ENCODE measurements at places on chromosomes 11 and 22.

DNA sequence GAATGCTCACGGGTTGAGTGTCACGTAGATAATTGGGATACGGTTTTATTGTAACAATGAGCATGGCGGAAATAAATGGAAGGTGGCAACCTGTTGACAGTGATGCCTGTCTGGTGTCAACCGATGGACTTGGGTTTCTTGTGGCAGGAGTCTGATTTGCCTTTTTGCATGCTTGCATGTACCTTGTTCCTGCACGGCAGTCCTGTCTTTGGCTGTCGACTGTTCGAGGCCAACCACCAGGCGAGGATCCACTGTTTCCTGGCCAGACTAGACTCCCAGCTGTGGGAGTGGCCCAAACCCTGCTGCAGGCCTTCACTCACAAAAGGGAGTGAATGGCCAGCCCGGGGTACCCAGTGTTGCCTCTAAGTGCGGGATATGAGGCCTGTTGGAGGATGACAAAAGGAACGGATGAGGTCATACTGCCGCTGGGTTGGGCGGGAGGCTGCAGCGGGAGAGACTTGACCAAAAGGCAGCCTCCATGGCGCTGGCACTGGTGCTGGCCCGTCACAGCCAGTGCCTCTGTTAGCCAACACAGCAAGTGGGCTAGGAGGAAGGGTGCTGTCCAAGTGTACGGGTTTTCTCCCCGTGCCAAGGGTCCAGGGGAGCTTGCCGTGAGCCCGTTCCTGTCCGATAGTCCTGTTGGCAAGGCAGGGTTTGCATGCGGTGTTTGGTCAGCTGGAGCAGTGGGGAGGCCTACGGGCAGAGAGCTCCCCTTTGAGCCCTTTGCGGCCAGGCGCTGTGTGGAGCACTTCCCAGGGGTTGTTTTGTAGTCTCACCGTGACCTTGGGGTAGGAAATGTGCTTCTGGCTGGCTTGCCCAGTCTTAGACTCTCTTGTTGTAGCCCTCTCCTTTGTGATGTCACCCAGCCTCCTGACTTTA lies 974 bp downstream of the DGCR8 start:
- DNase-seq = no peak

DNA sequence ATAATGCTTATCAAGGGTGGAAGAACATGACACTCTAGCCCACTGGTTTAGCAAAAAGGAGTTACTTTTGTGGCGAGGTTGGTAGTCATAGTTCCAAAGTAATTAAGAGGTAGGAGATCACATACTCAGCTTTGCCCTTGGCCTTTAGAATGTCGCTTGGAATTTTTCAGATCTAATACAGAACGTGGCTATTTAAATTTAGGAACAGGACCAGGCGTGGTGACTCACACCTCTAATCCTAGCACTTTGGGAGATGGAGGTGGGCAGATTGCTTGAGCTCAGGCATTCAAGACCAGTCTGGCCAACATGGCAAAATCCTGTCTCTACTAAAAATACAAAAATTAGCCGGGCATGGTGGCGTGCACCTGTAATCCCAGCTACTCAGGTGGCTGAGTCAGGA lies 26.1 kb upstream of the ZNRF3 start:
- DNase-seq = no peak

- no peak for DNase-seq
Measured at GRCh38 chr11:131665344-131665968, 295.0 kb downstream of the NTM start.

- no peak for DNase-seq
Measured at GRCh38 chr11:46259971-46260560, 17.4 kb upstream of the CREB3L1 start.

DNA sequence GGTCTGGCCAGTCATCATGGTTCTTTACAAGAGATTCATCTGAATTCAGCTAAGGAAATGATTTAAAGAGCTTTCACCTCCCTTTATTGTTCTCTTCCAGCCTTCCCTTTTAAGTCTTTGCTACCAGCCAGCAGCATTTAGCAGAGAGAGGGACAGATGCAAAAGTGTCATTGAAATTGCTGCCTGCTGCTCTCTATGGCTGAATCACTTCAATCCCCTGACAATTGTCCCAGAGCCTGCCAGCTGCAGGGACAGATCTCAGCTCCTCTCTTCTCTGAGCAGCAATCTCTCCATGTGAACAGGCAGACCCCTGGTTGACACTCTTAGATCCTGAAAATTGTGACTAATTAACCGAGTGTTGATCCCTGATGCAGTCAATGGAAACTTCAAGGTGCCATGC lies 816.9 kb upstream of the CCDC90B start:
- DNase-seq = no peak

- no peak for DNase-seq
Measured at GRCh38 chr11:134665188-134665535, 253.1 kb upstream of the B3GAT1 start.

- DNase-seq = no peak
Measured at GRCh38 chr11:104694259-104695064, 203.8 kb downstream of the CASP12 start.

DNA sequence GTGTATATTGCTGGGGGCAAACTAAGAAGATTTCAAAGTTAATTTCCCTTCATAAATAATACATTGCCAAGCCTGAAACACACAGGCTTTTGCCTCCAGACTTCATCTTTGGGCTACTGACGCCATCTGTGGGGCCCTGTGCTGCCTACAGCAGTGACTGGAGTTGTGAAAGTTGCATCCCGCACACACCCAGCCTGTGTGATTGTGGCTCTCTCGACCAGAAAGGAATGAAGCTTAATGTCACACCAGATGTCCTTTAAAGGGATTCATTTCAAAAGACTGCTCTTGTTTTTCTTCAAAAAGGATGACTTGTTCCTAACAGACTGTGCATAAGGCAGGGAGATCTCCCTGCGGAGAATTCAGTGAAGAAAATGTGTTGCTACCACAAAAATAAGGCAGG lies 210.5 kb downstream of the FAM181B start:
- DNase-seq = no peak
